ENCODE measurements at places on chromosomes 16 and 17.

- peak; percentile 75 for DNase-seq
These were observed 1.5 kb upstream of the HOXB6 start for GRCh38 chr17:48605991-48606891.

DNA sequence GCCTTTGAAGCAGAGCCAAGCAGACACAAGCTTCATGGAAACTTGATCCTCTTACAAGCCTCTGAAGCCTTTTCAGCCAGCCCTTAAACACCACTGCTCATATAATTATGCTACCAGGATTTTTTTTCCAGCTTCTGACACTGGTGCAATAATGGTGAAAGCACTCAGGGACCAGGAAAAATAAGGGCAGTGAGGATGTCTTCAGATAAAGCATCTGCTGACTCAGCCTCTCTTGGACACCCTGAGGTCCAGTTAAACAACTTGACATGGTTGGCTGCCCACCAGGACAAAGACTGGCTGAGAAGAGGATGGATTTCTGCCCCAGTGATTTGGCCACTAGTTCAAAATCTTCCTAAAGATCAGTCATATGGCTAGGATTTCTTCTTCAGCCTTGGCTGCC lies 124.2 kb upstream of the N4BP1 start:
- peak; percentile 68 for DNase-seq

- DNase-seq, result no peak
These were observed 94.0 kb downstream of the VAT1L start for GRCh38 chr16:77882358-77882757.

GRCh38 chr16:73037845-73038570 lies 9.9 kb downstream of the ZFHX3 start:
- peak; percentile 74 for DNase-seq

- no peak for DNase-seq
These were observed 187.5 kb upstream of the SOX9 start for GRCh38 chr17:71933306-71933705.

- peak; percentile 96 for DNase-seq
These were observed 9.9 kb downstream of the CENPX start for GRCh38 chr17:82012640-82013295.

DNA sequence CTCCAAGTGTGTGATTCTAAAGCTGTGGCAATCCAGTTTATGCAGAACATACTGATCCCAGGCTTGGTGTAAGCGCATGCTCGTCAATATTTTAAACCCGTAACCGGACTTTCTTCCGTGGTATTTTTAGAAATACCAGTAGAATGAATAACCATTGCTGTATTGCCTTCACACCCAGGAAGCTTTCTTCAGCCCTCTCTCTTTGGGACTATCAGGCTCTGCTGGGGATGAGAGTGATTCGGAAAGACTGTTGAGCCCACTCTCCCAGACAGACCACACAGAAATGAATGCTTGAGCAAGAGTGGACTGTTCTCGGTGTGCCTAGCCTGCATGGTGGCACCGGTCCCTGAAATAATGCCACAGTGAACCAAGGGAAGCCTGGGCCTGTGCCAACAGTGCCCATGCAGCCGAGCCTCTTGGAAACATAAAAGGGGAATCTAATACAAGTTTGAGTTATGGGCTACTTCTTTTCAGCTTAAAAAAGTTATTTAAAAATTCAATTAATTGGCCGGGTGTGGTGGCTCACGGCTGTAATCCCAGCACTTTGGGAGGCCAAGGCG lies 89.9 kb upstream of the ELAC2 start:
- DNase-seq, result peak; percentile 41

- DNase-seq, result no peak
These were observed 318 bp upstream of the RBL2 start for GRCh38 chr16:53433930-53434376.

- DNase-seq, result no peak
These were observed 8.1 kb upstream of the ITGAE start for GRCh38 chr17:3809135-3809534.

DNA sequence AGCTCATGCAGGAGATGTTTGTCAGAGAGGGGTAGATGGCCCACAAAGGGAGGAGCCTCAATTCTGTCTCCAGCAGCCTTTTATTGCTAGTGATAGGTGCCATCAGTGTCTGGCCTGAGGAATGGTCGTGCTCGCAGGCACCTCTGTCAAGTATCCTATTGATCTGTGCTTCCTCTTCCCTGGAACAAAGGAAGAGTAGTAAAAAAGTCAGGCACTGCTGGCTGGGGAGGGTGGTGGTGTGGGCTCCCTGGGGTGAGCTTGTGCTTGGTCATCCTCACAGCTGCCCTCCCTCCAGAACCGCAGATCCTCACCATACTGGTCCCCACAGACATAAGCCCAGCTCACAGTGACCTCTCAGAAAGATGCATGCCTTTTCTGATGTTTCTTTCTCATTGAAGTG lies 15.0 kb upstream of the SALL1 start:
- peak; percentile 74 for DNase-seq

DNA sequence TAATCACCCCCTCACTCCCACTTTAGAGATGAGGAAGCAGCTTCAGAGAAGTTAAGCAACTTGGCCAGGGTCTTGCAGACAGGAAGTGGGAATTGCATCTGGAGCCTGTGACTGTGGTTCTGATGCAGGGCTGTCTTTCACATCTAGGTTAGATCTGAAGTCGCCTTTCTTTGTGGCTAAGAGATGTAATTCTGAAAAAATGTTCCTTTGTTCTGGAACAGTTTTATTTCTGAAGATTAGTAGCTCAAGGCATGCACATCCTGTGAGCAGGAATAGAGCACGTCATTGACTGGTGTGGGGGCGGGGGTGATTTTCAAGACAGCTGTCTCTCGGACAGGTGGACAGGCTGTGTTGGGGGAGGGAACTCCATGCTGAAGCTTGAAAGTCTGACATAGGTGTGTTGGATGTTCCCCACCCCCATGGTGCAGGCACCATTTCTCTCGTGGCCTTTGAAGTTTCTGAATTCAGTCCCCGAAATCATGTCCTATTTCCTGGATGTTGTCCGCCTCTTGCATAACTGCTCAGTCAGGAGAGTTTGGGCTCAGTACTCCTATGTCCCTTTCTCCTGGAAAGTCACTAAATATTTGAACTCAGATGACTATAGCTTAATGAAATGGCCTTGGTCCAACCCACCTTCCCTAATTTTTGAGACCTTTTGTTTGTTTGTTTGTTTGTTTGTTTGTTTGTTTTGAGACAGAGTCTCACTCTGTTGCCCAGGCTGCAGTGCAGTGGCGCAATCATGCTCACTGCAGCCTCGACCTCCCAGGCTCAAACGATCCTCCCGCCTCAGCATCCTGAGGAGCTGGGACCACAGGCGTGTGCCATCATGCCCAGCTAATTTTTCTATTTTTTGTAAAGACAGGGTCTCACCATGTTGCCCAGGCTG lies 21.0 kb upstream of the HERPUD1 start:
- peak; percentile 80 for DNase-seq

DNA sequence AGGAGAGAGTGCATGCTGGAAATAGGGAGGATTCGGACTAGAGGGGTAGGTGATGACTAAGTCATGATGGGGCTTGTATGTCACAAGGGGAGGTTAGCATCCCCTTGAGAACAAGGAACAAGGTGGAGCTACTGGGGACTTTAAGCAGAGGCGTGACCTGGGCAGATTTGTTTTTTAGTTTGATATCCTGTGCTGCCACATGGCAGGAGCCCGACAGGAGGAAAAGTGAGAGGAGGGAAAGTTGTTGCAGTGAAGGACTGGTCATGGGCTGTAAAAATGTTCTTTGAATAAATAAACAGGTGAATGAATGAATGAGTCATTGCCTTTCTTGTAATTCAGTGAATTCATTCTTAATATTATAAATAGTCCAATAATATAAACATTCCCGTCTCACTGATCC lies 365.1 kb upstream of the CDH5 start:
- DNase-seq, result no peak

GRCh38 chr16:75038036-75038858 lies 39.4 kb downstream of the ZNRF1 start:
- no peak for DNase-seq

- no peak for DNase-seq
These were observed 162.6 kb downstream of the CA10 start for GRCh38 chr17:51995797-51996403.

DNA sequence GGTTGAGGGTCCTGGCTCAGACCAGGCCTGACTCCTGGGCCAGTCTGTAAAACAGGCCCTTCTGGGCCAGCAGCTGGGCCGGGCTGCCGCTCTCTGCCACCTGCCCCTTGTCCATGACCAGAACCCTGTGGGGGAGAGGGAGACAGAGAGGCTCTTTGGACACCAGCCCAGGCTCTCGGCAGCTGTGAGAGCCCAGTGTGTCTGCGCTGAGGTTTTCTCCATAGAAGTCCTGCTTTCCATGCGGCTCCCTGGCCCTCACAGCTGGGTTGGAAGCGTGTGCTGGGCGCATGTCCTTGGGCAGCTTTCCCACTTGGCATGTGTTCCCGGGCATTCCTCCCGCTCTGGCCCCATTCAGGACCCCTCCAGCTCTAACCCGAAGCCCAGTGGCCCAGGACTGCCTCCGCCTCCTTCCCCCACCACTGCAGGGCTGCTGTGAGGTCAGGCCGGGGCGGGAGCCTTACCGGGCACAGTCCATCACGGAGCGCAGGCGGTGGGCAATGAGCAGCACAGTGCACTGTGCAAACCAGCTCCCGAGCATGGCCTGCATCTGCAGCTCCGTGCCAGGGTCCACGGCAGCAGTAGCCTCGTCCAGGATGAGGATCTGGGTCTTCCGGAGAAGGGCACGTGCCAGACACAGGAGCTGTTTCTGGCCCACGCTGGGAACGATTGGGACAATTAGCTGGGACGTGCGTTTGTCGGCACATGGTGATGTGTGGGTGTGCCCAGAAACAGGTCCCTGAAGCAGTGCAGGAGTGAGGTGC lies 73.0 kb downstream of the ABCC6 start:
- no peak for DNase-seq

DNA sequence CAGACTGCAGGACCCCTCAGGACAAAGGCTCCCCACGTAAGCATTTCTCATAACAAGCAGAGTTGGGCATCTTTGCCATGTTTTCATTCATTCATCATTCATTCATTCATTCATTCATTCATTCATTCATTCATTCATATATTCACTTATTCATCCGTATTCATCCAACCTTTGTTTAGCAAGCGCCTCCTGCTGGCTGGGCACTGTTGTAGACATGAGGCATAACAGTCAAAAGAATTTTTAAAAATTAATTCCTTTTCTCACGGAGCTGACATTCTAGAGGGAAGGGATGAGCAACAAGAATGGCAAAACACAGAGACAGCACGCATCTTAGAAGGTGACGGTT lies 351.7 kb upstream of the TNRC6C start:
- no peak for DNase-seq

DNA sequence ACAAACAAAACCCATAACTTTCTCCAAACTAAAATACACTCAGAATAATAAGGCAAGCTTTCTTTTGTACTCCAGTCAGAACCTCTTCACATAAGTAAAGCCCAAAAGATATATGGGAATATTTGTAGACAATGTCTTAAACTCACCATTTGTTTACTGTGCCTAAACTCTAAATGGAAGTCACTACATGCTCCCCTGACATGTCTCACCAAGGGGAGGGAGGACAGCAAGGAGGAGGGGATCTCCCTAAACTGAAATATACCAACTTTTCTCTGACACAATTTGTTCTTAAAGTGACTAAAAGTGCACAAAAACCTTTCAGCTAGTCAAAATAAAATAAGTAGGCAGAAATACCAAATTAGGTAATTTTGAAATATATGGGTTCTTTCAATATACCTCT lies 38.5 kb downstream of the GRB7 start:
- DNase-seq, result no peak

GRCh38 chr17:80464486-80464885 lies 11.9 kb downstream of the NPTX1 start:
- DNase-seq, result no peak

DNA sequence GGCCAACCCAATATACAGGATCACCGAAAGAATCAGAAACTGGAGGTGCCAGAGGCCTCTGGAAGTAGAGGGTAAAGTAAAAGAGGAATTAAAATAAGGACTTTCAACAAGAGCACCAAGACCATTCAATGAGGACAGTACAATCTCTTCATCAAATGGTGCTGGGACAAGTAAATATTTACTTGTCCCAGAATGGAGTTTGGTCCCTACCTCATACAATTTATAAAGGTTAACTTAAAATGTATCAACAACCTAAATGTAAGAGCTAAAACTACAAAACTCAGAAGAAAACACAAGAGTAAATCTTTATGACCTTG lies 56.5 kb downstream of the USP31 start:
- DNase-seq, result no peak

GRCh38 chr16:77759821-77760220 lies 28.5 kb upstream of the VAT1L start:
- peak; percentile 68 for DNase-seq

DNA sequence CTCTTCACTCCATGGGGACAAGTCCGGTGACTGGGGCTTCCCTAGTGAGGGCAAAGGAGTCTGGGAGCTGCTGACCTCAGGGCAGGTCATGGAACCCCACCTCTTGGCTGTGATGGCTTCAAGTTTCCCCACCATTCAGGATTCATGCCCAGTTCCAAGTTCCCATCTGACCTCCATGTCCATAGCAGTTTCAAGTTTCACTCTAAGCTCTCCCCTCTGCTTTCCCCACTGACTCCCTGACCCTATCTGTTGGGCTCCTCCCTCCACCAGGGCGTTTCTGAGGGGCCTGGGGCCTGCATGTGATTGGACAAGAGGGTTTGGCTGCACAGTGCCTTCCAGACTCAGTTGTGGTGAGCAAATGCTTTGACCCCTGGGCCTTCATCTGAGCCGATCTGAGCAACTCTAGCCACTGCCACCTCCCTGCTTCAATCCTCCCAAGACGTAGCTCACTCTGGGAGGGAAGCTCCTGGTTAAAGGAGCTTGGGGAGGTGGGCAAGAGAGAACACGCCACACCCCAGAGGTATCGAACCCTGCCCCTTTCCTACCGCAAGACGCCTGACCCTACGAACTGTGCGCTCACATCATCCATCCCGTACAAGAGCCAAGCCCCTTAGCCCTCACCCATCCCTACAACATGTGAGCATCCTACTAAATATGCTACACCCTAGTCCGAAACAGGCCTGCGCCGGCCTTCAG lies 8.3 kb downstream of the ZNF629 start:
- DNase-seq, result no peak

DNA sequence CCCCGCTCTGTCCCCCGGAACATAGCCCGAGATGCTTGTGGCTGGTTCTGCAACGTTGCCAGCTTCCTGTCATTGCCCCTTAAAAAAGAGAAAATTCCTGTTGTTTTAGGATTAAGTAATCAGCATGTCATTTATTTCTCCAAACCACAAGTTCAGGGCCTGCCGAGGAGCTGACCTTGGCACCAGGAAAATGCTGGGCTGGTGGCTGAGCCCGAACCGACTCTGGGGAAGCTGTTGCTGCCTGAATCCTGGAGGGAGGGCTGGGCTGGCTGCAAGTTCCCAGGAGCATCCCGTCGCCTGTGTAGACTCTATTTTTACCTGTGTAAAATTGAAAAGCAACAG lies 130.9 kb upstream of the FOXF1 start:
- no peak for DNase-seq

- DNase-seq, result peak; percentile 52
These were observed 28.6 kb downstream of the CD300LG start for GRCh38 chr17:43875476-43876147.

DNA sequence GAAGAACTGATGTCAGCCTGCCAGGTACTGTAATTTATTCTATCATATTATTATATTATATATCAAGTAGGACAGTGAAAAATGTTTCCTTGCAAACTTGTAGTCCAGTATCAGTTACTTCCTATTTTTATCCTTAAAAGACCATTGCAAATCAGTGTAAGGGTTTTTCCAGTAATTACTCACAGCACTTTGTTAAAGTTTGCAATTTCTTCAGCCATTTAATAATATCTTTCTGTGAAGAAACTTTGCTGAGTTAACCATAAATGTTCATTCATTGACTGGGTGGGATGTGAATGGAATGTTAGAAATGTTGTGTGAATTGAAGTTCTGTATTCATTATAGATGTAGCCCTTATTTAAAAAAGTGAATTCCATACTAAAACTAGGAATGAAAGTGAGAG lies 26.7 kb downstream of the HAPSTR1 start:
- no peak for DNase-seq

Measured in islet precursor cell (in vitro differentiated cells).